ENCODE measurements at places on chromosomes 2 and 18. TPM values are rescaled to one million over a fixed set of nuclear protein-coding genes. Genes with fewer than 3 reads are reported as not detected.

GRCh38 chr2:222709191-222709891 is 37.9 kb downstream of the MOGAT1 start:
- H3K4me3 ChIP-seq: no peak overlapping the region
- H3K36me3 ChIP-seq: no peaks in the 10 kb centered on the region
- no peak for DNase-seq
- H3K4me1 ChIP-seq: peaks cover 18% of the 10 kb centered on the region
- no peak overlapping the region for H3K27ac ChIP-seq

SIGLEC15 gene
- not detected for total RNA-seq

GRCh38 chr18:76347341-76347740 is 147.7 kb downstream of the ZNF516 start:
- DNase-seq: no peak
- no peak overlapping the region for H3K27ac ChIP-seq
- H3K4me3 ChIP-seq: no peak overlapping the region
- no peaks in the 10 kb centered on the region for H3K36me3 ChIP-seq
- peaks cover 6% of the 10 kb centered on the region for H3K4me1 ChIP-seq
- H3K27me3 ChIP-seq: peaks cover 2% of the 10 kb centered on the region

DNA sequence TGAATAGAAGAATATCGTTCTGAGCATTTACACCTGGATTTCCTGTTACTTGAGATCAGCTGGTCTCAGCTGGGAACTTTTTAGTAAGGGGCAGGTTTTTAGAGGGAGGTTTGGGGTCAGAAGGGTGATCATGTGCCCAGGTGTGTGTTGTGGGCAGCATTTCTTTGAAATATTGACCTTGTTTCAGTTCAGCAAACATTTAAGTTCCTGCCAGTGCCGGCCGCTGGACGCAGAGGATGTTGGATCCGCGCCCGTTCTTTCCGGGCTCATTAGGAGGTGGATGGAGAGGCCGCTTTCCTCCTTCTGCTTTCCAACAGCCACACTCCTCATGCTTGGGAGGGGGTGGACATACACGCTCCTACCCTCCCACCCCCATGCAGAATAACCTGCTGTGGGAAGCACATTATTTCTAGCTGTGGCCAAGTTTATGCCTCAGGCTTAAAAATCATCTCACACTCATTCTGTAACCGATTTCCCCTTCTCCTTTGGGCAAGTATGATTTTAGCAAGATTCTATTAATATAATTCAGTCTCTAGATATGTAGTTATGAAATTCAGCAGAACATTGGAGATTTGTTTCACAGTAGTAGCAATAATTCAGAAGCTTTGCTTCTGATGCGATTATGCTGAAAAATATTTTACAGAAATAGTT is 131.4 kb downstream of the ZNF236 start:
- H3K27ac ChIP-seq: no peak overlapping the region
- H3K4me1 ChIP-seq: peaks cover 14% of the 10 kb centered on the region
- peaks cover 29% of the 10 kb centered on the region for H3K36me3 ChIP-seq

ANKRD36B gene
- 59.5 TPM for total RNA-seq

DNA sequence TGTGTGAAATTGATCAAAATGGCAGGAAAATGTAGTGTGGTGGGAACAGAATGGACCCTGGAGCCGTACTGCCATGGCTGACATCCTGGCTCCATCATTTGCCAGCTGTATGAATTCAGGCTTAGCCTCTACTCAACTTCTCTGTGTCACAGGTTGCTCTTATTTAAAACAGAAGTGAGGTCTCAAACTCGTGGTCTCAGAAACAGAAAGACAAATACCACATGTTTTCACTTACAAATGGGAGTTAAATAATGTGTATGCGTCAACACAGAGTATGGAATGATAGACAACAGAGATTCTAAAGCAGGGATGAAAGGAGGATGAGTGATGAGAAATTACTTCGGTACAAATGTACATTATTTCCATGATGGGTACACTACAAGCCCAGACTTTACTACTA is 227.4 kb downstream of the DCC start:
- H3K36me3 ChIP-seq: no peaks in the 10 kb centered on the region
- no peaks in the 10 kb centered on the region for H3K4me1 ChIP-seq
- no peak for DNase-seq
- no peaks in the 10 kb centered on the region for H3K27me3 ChIP-seq
- no peak overlapping the region for H3K4me3 ChIP-seq

DNA sequence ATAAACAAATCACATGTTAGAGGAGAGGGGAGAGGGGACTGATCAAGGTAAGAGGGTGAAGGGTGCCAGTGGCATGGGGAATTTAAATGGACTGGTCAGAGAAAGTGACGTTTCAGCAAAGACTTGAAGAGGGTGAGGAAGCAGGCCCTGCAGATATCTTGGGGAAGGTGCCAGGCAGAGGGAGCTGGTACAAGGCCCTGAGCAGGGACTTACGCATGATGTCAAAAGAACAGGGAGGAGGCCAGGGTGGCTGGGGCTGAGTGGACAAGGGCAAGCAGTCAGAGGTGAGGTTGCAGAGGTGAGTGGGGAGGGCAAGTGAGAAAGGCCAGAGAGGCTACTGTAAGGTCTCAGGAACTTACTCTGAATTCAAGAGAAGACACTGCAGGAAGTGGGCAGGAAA is 53.3 kb upstream of the RMP24 start:
- H3K27me3 ChIP-seq: peaks cover 8% of the 10 kb centered on the region
- H3K36me3 ChIP-seq: no peaks in the 10 kb centered on the region
- no peaks in the 10 kb centered on the region for H3K4me1 ChIP-seq
- DNase-seq: no peak

- H3K27me3 ChIP-seq: peaks cover 42% of the 10 kb centered on the region
- H3K36me3 ChIP-seq: no peaks in the 10 kb centered on the region
These were observed 153.4 kb upstream of the CCDC150 start for GRCh38 chr2:196486146-196486545.

Data from activated naive CD8-positive, alpha-beta T cell treated with anti-CD3 and anti-CD28 coated beads, Interleukin-2, amount 10 ng/mL, durations not matched to agents 7 days and 5 days (primary cell).